ENCODE measurements at places on chromosomes 6 and 20.

DNA sequence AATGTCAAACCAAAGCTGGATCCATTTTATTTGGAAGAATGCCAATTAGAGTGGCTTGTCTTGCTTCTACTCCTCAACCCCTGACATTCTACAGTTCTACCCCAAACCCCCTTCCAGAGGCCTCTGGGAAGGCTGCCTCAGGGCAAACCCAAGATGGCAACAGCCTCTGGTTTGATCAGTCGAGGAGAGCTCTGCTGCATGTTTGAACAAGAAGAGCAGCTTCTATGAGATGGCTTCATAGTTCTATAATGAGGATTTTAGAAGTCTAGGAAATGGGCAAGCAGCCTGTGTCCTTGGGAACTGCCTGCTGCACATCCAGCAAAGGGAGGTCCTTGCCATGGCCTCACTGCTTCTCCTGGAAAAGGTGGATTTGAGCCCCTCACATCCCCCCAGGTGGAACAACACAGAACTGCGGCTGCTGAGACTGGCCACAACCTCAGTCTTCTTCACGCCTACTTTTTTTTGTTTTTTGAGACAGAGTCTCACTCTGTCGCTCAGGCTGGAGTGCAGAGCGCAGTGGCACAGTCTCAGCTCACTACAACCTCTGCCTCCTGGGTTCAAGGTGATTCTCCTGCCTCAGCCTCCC, 37.9 kb downstream of the ZC3H12D start:
- no peak for DNase-seq

- DNase-seq, result no peak
These were observed 7.7 kb upstream of the CLIC5 start for GRCh38 chr6:46023216-46023915.

DNA sequence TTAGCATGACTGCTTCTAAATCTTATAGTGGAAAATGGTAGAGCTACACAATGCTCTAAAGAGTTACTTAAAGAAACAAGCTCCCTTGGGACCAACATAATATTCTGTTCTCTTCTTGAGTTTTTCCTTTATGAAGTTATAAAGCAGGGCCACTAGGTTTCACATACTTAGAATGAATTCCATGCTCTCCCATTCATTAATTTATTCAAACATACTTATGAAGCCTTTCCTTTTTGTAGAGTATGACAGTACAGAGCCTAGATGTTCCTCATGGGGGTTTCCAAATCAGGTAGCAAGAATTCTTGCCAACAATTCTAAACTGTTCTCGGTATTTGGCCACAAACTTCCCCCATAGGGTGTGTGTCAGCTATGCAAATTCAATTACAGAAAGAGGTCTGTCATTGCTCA, 20.6 kb upstream of the FABP7 start:
- no peak for DNase-seq

GRCh38 chr6:125554456-125554855, 195.0 kb upstream of the HEY2 start:
- no peak for DNase-seq

GRCh38 chr20:3819411-3820047, 818 bp upstream of the AP5S1 start:
- DNase-seq, result no peak

DNA sequence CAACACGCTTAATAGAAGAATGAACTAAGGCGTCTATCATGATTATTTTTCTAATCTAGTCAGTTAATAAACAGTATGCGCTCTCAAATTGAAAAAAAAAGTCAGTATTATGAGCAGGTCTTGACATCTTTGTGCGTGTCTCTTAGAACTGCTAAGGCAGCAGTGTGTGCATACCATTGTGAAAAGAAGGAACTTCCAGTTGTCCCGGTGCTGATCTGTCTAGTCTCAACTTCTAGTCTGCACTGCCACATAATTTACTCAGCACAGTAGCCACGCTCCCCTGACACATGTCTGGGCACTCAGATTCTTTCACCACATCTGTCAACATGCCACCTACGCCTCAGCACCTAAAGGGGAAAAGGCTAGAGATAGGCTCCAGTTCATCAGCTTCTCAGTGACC, 61.1 kb upstream of the SPDEF start:
- DNase-seq, result no peak

- no peak for DNase-seq
These were observed 130.1 kb upstream of the SLC2A12 start for GRCh38 chr6:134182528-134182927.

GRCh38 chr20:44166477-44166876, 20.5 kb downstream of the JPH2 start:
- no peak for DNase-seq

DNA sequence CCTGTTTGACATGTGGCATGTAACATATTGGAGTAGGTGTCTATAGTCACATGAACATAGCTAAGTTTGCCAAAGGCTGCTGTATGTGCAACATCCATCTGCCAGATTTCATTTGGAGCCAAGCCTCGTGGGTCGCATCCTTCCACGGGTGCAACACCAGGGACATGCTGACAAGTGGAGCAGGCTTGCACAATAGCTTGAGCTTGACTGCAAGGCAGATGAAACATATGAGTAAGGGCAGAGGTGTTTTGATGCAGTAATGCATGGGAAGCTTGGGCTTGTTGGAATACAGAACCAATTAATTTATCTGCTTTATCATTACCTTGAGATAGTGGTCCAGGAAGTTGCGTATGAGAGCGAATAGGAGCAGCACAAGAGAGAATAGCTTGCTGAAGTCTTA, 74.1 kb upstream of the BTN3A2 start:
- DNase-seq, result no peak

DNA sequence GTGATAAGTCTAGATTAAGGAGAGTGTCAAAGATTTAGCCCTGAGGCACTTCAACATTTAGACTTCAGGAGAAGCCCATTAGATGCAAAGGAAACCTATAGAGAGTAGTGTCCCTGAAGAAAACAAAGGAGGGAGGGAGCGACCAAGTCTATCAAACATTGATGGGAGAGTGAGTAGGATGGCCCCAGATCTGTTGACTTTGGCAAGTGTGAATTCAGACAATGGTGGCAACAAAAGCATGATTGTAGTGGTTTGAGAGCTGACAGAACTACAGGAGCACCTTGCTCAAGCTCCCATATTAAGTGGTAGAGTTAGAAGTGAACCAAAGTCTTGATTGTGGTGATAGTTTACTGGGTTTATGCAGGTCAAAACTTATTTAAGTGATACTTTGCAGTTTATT, 979 bp upstream of the ABCF1 start:
- no peak for DNase-seq

- no peak for DNase-seq
These were observed 150.2 kb downstream of the LPA start for GRCh38 chr6:160513836-160514235.

DNA sequence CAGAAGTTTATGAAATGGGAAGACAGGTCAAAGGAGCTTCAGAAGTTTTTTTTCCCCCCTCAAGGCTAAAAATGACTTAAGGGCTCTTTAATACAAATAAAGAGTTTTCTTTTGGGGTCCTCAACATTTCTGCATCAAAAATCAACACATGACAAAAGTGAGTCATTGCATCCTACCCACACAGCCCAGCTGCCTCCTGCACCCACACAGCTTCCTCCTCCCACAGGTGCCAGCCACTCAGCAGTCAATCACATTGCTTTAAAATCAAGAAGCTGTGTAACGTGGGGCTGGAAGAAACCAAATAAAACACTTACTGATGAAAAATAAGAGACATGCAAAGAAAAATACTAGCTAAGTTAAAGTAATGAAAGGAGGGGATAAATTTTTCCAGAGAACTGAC, 68.5 kb downstream of the MAP3K5 start:
- DNase-seq, result peak; percentile 30

- DNase-seq, result peak; percentile 67
These were observed 170.8 kb downstream of the BCAS1 start for GRCh38 chr20:53899351-53900167.

- DNase-seq, result peak; percentile 84
These were observed 41.9 kb upstream of the HFE start for GRCh38 chr6:26045065-26045927.

DNA sequence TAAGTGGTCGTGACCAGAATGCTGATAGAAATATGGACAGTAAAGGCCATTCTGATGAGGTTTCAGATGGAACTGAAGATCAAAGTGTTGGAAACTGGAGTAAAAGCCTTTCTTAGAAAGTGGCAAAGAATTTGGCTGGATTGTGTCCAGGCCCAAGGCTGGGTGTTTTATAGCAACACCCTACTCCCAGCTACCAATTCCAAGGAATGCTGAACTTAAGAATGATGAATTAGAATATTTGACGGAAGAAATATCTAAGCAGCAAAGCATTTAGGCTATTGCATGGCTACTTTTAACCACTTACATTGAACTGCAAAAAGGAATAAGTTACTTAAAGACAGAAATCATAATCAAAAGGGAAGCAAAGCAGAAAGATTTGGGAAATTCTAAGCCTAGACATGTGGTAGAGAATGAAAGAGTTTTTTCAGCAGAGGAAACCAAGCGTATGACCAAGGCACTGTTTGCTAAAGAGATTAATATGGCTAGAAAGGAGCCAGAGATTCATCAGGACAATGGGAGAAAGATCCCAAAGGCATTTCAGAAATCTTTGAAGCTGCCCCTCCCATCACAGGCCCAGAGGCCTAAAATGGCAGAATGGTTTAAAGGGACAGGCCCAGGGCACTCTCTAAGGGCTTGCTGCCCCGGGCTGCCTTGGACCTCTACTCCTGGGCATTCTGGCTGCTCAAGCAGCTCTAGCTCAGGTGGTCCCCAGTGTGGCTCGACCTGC, 25.8 kb downstream of the SDHAF4 start:
- no peak for DNase-seq

DNA sequence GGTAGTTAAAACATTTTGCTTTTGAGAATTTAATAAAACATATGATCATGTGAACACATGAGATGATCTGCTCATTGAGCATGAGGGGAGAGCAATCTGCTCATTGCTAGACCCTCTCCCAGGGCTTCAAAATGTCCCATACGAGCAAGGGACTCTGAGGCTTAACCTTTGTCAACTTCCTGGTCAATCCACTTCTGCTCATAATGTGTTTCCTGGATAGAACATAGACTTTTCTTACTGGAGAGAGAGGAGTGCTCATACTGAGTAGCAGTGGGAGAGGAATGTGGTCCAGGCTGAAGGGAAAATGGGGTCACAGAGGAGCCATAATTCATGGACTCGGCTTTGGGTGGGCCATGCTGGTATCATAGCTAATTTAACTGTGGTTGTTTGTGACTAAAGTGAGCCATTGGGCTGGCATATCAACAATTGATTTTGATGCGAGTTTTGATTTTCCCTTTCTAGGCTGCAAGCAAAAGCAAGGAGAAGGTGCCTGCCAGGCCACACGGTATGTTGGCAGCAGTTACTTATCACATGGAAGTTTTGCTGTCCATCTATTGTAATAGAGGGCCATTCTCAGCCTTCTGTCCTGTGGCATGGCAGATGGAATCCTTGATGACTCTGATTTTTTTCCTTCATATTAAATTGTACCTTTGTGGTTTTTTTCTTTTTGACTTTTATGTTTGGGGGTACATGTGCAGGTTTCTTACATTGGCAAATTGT, 20.8 kb upstream of the ADGRF4 start:
- no peak for DNase-seq

All from stimulated activated naive B cell treated with anti-CD40 and anti-IgM and Interleukin-4, amounts not matched to agents 10 μg/mL and 1 μg/mL and 100 μg/mL, for 72 hours (primary cell).